ENCODE measurements at places on chromosomes 5 and 9.

DNA sequence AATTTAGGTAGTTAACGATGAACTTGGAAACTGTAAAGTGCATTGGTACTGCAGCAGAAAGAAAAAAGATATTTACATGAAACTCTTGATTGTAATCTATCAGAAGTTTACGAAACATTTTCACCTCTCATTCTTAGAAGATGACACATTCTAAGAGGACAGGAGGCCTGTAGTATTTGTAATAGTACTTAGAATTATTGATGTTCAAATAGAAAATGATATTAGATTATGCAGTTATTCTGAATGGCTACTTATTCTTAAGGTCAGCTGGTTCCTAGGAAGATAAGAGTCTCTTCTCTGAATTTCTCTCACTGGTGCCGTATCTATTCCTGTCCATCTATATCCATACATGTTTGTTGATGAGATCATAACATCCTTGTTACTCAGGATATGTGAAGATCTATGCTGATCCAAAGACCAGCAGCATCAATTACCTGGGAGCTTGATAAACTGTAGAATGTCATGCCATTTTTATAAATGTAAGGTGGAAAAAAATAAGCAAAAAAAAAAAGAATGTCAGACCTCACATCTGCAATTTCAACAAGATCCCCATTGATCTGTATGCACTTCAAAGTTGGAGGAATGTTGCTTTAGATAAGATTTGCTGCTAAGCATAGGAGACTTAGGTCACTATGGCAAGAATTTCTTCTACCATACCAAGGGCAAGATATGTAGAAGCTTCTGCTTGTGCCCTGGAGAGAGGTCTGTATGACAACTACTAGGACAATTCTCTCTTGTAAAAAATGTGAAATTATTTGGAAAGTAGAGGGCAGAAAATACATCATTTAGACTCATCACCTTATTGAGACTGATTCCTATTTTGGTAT is 42.4 kb upstream of the RICTOR start:
- DNase-seq = no peak

DNA sequence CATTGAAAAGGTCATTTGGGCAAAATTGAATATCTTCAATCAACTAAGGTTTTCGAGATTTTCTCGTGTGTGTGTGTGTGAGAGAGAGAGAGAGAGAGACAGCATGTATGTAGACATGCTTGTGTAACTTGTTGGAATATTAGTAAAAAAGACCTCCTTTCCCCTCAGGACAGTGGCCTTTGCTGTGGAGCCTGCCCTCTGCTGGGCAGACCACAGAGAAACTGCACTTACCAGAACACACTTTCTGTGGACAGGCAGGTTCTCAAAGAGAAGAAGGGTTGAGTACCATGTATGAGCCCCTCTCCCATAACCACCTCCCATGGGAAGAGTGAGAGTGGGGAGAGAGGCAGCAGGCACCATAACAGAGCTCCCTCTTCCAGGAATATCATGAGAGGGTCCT is 45.6 kb downstream of the CFAP90 start:
- DNase-seq = no peak

DNA sequence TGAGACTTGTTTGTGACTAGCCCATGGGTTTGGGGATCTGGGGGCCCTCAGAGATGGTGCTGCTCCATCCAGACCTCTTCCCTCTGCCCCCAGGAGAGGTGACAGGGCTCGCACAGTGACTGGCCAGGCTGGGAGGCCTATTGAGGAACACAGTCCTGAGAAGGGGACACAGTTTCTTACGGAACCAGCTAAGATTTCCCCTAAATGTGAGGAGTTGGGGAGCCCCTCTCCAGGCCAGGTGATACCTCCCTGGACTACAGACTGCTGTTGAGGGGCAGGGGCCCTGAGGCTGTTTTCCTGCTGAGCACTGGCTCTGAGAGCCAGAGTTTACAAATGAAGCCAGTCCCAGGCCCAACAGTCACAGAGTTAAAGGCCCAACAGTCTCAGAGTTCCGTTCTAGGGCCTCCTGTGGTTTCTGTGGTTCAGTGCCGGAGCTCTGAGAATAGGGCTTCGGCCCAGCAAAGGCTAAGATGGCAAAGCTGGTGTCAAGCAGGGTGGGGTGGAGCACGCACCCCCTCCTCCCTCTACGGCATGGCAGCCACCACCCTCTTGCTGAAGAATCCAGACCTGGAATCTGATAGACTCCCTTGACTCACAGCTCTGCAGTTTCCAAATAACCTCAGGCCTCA is 1.1 kb upstream of the SEMA4D start:
- peak; percentile 66 for DNase-seq

DNA sequence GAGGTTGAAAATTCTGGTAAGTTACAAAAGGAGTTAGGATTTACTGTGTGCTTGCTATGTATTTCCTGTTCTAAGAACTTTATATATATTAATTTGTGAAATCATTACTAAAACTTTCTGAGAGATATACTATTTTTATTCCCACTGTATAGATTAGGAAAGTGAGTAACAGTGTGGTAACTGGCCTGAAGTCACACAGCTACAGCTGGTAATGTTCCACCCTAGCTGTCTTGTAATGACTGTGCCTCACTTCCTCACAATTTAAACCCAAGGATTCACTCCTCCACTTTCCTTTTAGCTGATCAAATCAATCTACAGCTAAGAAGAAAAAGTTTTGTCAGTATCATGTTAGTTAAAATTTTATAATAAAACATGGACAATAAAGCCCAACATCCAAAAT is 278.8 kb downstream of the GAS1 start:
- DNase-seq = no peak

DNA sequence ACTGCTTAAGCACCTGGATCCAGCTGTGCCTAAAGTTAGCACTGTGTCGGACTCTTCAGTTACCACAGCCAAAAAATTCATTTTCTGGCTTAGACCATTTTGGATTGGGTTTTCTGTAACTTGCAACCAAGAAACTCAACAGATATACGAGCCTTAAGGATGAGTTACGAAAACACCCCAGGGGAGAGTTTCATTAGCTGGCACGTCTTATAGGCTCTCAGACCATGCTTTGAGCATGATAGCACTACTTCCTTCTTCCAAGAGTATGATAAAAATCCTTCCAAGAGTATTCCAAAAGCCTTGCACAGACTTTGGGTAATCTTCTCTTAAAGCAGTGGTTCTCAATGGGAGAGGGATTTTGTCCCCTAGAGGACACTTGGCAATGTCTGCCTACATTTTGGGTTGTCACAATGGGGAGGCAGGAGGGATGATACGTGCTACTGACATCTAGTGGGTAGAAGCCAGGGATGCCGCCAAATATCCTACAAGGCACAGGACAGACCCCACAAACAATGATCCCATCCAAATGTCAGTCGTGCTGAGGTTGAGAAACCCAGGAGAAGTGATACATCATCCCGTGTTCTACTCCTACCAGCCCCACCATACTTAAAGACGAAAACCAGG is 64.8 kb downstream of the SMIM23 start:
- DNase-seq = no peak

DNA sequence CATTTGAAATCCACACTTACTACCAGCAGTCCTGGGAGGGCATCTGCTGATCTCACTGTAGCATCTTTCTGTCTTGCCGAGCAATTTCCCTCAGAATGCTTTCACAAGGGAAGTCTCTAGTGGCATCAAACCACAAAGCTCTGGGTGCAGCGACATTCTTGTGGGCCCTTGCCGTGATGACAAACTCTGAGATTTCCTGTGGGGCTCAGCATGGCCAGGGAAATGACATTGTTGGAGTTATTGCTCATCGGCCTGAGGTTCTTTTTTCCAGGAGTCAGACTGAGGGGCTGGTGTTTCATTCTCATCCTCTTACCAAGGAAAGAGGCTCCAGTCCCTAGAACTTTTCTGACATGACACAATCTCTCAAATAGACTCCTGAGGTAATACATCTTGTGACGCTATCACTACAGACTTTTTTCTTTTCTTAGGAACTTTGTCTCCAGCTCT is 51.4 kb downstream of the PFDN1 start:
- DNase-seq = peak; percentile 81

DNA sequence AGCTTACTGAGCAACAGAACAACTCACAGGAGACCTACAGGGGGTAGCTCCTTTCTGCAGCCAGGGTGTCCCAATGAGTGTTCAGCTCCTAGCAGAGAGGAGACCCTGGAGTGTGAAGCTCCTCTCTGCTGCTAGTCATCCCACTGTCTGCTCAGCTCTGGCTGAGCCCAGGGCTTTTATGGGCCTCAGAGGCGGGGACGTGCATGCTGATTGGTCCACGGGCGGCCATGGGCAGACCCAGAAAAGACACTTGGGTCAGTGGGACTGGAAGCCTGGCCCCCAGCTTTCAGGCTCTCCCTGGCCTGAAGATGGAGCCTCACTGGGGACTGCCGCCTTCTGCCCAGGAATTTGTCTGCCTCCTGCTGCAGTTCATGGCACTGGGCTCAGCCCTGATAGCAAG is 40.6 kb downstream of the TSPAN17 start:
- no peak for DNase-seq

- DNase-seq = no peak
Measured at GRCh38 chr5:120615967-120616645, 152.0 kb downstream of the PRR16 start.

- no peak for DNase-seq
Measured at GRCh38 chr9:3578786-3579185, 53.0 kb upstream of the RFX3 start.

- DNase-seq = no peak
Measured at GRCh38 chr5:156963125-156963524, at the start of gene TIMD4. TSS of gene TIMD4 (minus strand) at chr5:156963226. CDS start at chr5:156963198, 28 bp downstream.

DNA sequence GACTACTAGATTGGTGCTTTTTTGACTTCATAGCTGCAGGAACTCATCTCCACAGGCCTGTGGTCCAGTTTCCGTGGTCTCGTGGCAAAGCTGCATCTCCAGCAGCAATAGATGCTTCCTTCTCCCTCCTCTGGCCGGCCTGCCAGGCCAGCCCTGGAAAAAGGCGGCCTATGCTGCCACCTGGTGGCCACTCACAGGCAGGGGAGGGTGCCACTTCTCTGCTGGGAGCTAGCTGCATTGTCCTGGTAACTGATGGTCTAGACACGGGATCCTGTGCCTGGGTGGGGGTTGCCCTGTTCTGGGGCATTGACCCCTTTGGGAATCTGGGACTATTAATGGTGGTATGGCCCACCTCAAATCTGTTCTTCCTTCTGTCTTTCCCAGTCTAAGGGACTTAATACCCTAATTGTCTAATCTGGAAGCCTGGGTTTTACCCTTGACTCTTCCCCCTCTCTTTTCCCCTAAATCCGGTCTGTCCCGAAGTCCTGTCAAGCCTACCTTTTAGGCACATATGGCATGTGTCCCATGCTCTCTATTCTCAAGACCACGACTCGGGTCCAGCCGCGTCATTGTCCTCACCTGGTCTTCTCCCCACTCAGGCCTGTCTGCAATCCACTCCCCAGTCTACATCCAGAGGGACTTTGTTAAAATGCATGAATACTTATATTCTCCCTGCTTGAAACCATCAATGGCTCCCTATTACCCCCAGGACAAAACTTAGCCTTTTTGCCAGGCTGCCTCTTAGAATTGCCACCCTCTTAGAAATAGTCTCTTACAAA is 20.1 kb upstream of the PTGS1 start:
- peak; percentile 82 for DNase-seq

DNA sequence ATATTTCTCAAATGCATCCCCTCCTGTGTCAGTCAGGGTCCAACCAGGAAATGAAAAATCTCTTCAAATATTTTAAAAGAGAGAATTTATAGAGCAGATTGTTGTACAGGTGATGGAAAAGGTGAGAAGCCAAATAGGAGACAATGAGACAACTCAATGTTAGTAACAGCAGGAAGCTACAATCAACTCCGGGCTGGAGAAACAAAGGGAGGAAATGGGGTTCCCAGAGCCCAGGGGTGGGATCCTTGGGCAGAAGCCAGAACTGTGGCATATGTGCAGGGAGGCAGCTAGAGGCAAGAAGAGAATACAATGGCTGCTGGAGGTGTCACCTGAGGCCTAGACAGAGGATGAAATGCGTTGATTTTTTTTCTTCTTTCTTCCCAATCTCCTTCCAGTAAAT is 361.8 kb upstream of the ACTBL2 start:
- no peak for DNase-seq

GRCh38 chr9:131651599-131651998 is 88.3 kb downstream of the RAPGEF1 start:
- DNase-seq = no peak

GRCh38 chr5:133091034-133091433 is 39.2 kb downstream of the HSPA4 start:
- no peak for DNase-seq

DNA sequence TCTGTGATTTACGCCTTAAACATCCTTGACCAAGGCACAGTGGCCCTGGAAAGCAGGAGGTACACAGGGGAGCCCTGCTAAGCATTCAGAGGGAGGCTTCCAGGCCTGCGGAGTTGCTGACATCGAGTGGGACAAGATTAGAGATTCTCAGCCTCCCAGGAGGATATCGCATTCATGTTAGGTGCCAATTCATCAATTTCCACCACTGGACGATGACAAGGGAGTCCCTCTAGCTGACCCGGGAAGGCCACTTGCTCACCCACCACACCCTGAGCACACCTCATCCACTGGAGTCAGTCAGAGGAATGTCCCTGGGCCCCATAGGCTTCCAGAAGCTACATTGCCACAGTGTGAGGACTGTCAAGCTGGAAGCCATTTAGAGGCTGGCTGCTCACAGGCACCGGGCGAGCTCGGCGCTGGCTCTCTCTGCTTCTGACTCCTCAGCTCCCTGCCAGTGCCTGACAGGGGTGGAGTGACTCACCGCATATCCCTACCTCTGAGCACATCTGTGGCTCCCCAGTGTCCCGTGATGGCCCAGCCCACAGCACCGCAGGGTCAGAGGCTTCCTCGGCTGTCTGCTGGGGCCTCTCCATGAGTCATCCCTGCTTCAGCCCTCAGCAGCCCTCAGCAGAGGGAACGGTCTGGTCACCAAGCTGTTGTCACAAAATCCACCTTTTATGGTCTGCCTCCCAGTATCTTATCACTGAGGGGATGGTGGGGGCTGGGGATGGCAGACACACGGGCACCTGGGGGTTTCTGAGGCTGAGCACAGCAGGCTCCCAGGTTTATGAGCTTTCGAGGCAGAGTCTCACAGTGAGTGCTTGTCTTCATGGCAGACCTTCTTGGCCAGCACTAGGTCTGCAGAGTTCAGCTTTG is 117.5 kb downstream of the ZNF608 start:
- DNase-seq = no peak

- DNase-seq = no peak
Measured at GRCh38 chr5:110925398-110925797, 146.1 kb upstream of the TSLP start.

DNA sequence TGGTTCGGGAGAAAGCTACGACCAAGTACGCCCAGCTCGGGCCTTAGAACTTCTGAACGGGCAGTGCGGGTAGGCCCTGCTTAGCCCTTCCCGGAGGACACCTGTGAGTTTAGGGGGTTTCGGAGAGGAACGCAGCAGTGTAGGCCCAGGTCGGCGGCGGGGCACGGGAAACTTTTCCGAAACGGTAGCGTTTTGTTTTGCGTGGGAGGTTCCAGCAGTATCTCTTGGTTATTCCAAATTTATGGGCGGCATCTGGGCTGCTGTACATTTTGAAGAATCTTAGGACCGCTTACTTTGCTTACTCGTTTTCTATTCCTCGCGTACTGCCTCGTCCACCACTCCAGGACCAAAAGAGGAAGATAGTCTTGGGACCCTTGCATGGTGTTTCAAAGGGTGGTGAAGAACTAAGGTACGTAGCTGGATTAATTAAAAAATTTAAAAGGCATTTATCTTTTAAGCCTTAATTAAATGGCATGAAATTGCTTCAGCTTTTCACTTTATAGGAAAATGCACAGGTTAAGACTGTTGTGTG is 492 bp downstream of the TENT2 start:
- DNase-seq = no peak
